T-helper 2 cell treated with Interferon-gamma antibody and Interleukin-4, amounts not matched to agents 5 μg/mL and 100 μg/mL, for 36 hours (primary cell): ENCODE measurements at places on chromosomes 6 and 20.

DNA sequence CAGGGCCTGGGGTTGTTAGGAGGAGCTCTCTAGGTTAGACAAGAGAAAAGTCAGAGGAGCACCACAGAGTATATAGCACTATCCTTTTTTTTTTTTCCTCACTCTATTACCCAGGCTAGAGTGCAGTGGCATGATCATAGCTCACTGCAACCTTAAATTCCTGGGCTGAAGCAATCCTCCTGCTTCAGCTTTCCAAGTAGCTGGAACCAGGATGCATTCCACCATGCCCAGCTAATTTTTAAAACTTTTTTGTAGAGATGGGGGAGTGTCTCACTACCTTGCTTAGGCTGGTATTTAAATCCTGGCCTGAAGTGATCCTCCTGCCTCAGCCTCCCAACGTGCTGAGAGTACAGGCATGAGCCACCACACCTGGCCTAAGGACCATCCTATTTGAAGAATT, 19.3 kb upstream of the AKIRIN2 start:
- DNase-seq: no peak

- DNase-seq: no peak
Measured at GRCh38 chr6:45759472-45759810, 256.2 kb downstream of the CLIC5 start.

- DNase-seq: no peak
Measured at GRCh38 chr20:46832555-46832954, 62.1 kb upstream of the EYA2 start.

- no peak for DNase-seq
Measured at GRCh38 chr6:116697480-116697879, 16.5 kb downstream of the KPNA5 start.

GRCh38 chr6:167712731-167713475, 113.8 kb upstream of the AFDN start:
- DNase-seq: no peak

GRCh38 chr6:124798942-124799496, 163.2 kb upstream of the RNF217 start:
- DNase-seq: no peak

- DNase-seq: peak; percentile 71
Measured at GRCh38 chr20:25865715-25866656, 169.3 kb upstream of the ZNF337 start.

DNA sequence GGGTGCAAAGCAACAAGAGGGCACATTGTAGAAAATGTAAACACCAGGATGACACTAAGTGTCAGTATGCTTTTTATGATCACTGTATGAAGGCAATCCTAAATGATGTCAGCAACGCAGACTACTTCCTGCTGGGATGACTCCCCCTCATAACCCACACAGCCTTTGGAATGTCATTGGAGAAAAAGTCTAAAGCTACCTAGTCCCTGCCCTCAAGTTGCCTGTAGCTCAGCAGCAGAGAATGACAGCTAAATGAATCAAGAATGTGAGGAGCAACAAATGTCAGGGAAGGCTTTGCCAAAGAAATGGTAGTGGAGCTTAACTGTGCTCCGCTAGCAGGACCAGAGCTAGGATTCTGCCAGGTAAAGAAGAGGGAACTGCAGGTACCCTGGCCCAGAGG, 555.6 kb downstream of the CD83 start:
- DNase-seq: no peak

- no peak for DNase-seq
Measured at GRCh38 chr6:43876602-43877001, 106.6 kb downstream of the VEGFA start.

- DNase-seq: no peak
Measured at GRCh38 chr6:10535193-10535592, 14.0 kb downstream of the GCNT2 start.

DNA sequence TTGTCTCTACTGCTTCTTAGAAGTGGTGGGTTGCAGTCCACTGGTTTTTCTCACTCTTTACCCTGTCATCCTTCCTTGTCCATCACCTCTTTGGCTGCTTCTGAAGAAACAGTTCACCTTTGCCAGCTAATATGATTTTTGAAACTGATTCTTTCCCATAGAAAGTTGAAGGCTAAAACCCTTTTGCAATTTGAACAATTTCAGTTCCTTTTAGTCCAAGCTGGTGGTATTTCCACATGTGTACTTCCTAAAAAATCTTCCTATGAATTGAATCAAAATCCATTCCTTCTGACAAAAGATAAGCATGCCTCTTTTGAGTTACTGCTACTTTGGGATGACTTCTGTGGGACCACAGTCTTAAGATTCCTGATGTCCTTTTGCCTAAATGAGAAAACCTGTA, 210.0 kb upstream of the MAN1A1 start:
- no peak for DNase-seq

- DNase-seq: no peak
Measured at GRCh38 chr6:25928562-25929324, 1.7 kb downstream of the SLC17A2 start.

DNA sequence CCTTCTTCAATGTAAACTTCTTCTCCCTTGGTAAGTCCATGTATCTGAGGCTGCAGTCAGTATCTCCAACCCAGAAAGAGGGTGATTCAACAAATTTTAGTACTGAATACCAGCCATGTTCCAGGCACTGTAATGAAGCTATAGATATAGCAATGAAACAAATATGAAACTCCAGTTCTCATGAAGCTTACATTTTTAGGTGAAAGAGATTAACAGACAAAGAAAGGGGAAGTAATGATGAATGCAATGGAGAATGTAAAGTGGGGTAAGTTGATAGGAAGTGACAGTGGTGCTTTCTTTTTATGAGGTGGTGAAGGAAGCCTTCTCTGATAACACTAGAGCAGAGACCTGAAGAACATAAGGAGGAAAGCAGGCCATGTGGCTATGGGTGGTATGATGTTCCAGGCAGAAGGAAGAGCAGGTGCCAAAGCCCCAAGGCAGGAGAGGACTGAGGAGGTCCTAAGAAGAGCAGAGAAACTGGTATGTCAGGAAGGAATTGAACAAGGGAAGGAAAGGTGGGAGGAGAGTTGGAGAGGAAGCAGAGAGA, 143.6 kb downstream of the TFAP2B start:
- DNase-seq: no peak
